ENCODE measurements at places on chromosomes 13 and 19. TPM values are rescaled to one million over a fixed set of nuclear protein-coding genes. Genes with fewer than 3 reads are reported as not detected.

USHBP1 gene
- total RNA-seq = 23.8 TPM

KCTD15 gene
- 47.4 TPM for total RNA-seq

DNA sequence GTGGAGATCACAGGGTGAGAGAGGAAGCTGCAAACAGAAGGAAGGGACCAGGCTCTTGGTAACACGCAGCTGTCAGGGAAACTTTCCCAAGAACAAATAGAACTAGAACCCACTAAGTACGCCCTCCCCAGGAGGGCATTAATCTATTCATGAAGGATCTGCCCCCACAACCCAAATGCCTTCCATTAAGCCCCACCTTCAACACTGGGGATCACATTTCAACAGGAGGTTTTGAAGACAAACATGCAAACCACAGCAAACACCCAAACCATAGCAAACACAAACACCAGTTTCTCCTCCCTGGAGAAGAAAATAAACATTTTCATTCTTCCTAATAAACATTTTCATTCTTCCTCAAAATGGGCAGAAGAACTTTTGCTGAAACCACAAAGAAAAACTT is 329.6 kb downstream of the EFNB2 start:
- DNase-seq = no peak

DNA sequence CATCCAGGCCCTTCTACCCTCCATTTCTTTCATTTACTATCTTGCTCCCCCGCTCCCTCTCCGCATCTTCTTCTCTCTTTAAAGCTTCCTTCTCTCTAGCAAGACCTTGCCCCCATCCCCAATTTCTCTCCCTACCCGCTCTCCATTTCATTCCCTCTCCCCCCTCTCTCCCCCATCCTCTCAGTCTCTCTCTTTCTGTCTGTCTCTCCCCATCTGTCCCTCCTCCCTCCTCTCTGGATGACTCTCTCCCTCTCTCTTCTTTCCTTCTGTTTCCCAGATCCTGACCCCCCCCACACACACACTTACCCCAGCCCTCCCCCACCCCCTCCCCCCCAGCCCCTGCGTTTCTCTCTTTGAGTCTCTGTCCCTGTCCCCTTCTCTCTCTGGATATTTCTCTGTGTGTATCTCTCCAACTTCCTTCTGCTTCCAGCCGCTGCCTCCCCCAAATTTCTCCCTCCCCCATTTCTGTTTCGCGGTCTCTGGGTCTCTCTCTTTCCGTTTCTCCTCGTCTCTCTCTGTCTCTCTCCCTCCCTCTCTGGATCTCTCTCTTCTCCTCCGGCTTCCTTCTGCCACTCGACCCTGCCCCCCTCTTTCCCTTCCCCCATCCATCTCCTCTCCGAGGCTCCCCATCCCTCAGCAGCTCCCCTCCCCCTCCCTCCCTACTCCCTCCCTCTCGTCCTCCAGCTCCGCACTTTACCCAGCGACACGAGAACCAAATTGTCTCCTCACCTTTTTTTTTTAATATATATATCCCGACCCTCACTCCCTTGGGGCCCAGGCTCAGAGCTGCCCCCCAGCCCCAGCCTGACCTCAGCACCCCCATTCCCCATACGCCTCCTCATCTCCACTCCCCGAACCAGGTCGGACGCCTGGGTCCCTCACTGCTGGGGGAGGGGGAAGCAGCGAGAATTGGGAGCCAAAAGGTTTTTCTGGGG is 3.6 kb upstream of the CACNG8 start:
- no peak for DNase-seq

DNA sequence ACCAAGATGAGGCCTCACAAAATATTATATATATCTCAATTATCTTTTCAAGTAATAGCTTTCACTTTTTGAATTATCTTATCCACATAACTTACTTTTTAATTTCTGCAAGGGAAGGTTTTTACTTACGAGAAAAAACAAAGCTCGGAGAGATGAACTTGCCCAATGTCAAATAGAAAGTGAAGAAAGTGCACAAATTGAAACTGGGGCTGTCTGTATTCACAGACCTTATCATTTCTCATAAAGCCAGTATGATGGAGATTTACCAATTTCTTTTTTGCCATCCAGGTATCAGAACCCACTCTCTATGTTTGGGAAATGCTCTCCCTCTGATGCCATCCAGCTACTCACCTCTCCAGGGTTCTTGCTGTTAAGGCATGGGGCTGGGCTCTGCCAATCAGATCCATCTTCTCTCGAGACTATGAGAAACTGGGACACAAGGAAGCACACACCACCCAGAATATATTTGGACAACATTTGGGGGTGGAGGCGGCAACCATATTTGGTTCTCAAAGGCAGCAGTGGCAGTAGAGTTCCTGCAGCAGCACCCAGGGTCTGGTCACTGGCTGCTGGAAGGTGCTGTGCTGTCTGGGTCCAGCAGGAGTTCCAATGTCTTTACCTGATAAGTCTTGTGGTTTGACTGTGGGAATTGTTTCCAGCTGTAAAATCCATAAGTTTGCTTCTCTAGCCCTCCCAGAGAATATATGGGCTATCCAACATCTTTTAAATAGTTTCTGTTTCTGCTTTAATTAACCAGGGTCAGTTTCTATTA is 45.8 kb upstream of the SCEL start:
- no peak for DNase-seq

GRCh38 chr13:33188093-33188882 is 97.3 kb downstream of the STARD13 start:
- DNase-seq = no peak

DNA sequence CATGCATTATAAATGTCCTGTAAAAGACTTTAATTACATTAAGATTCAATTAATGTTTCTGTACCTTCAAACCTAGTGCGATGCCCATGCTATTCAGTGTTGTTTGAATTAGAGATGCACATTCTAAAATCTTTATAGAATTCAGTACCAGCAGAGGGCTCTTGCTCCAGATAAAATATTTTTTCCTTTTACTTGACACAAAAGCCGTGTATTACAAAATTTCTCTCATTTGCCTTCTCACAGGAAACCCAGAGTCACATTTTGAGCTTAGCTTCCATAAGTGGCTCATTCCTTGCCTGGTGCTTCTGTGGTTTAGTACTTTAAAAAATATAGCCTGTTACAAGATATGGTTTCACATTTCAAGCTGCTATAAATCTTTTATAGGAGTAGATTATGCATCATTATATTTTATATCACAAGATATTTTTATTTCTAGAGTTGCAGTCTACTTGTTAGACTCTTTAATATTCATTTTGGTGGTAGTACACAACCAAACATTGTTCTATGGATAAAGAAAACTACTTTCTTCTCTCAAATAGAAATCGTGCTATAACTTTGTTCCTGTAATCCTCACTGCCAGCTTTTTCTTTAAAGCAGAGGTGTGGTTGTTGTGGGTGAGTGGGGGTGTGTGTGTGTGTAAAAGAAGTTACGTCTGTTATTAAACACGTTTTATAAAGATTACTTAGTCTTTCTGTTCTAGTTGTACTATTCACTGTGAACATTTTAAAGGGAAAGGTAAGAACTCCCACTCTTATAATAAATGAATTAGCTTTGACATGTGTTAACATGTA is 101.4 kb downstream of the RNF17 start:
- no peak for DNase-seq

Measured in uterus (tissue), 4 donors.